Fibroblast of skin of back (primary cell): ENCODE measurements at places on chromosomes 1 and 21.

DNA sequence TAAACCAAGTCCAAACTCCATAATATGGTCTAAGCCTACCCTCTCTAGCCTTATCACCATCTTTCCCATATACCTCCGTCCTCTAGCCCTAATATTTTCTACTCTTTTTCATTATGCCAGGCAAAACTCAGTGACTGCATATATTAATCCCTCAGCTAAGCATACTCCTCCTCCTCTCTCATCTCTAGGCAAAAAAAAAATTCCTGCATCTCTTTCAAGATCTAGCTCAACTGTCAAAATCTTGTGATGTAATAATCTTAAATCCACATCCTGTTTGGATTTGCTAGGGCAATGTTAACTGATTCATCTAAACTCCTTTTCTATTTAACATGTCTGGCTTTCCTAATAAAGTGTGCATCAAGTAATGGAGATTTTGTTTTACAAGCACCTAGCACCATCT lies 20.4 kb downstream of the PRPF38A start:
- peak; percentile 3 for DNase-seq

- DNase-seq, result no peak
Measured at GRCh38 chr1:44941424-44942324, 44.7 kb downstream of the EIF2B3 start.

- no peak for DNase-seq
Measured at GRCh38 chr21:42307106-42307505, 8.1 kb downstream of the TFF3 start.

DNA sequence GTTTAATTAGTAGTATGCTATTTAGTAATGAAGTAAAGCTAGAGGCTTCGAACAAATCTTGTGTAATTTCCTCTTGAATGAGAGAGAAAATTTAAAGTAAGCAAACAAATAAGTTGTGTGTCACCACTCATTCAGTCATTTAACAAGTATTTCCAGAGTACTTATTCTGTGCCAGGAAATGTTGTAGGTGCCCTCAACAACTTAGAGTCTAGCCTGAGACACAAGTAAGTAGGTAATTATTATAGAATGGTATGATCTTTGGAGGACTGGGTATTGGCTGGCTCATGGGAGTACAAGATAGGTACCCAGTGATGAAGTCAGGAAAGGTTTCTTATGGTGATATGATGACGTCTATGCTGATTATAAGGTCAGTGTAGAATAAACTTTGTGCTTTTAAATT lies 17.4 kb upstream of the METTL18 start:
- no peak for DNase-seq

- no peak for DNase-seq
Measured at GRCh38 chr1:30324251-30325084, 398.9 kb downstream of the MATN1 start.

DNA sequence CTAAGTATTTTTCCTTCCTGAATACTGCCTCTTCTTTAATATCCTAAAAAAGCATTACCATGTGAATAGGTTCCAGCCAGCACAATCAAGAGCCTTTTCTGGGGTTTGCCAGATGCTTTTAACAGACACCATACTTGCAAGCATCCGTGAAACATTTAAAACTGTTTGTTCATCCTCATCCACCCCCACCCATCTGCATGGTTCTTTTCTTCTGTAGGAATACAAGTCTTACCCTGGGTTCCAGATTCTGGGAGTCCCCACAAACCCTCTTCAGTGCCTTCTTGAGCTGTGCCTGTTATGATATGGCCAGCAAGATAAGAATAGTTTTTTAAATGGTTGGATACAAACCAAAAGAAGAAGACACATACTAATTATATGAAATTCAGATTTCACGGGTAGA lies 354.9 kb upstream of the PLXNA2 start:
- no peak for DNase-seq

GRCh38 chr1:165799387-165799786 lies 28.0 kb upstream of the UCK2 start:
- DNase-seq, result no peak

GRCh38 chr21:35179990-35180540 lies 131.0 kb upstream of the RUNX1 start:
- DNase-seq, result peak; percentile 81

DNA sequence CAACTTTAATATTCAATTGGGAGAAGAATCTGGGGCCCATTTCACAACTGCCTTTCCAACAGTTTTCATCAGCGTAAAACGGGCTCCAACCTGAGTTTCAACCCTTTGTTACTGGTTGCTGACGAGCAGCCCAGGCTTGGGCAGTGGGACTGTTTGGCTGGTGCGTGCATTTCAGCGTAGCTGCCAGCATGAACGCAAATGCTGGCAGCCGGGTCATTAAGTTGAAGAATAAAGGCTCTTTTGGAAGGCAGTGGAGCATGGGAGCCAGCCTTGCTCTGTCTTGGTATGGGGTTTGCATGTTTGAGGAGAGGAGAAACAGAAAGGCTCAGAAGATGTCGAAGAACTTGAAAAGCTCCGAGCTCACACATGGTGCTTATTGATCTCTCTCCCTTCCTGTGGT lies 40.7 kb downstream of the WDR3 start:
- no peak for DNase-seq

DNA sequence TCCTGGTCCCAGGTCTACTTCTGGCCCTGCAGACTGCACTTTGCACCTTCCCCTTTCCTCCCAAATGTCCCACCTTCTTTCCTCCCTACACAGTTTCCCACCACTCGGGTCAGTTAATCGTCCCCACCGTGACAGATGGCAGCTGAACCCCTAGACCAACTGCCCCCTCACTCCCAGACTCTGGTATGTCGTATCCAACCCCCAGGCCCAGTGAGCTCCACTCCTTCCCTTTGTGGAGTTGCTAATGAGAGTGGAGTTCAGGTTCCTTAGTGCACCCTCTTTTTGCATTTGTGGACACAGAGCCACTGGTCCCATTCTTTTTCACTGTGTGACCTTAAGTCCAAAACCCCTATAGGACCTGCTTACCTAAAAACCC lies 1.8 kb downstream of the MAN1C1 start:
- no peak for DNase-seq

DNA sequence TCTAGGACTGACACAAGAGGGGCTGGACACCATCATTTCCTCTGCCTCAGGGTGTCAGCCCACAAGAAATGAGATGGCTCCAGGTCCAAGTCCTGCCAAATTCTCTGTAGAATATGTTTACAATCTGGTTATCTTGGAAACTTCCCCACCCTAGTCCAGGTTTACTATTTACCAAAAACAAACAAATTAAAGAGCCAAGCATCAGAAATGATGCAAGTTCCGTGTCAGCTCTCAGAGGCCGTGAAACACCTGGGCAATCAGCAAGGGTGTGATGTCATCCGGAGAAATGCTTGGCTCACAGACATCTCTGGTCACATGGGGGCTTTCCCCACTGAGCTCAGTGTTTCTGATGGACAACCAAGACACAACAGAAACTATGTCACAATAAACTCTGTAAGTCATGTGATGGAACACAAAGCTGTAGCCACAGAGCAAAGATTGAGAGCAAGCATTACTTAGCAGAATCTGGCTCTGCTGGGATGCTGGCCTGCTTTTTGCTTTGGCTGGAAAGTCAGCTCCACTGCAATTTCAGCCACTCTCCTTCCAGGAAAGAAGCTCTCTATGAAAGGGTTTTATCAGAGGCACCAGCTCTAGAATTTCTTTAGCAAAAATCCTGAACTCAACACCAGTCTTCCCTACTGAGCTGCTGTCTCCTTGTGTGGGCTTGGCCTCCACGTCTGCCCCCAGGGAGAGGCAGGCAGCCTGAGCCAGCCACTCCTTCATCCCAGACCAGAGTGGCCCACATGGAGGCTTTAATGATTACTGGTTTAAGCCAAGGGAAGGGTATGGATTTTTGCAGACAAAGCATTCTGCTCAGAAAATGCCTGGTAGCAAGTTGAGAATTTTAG lies 55.9 kb downstream of the NENF start:
- no peak for DNase-seq

GRCh38 chr1:80882553-80882952 lies 918.2 kb upstream of the ADGRL2 start:
- DNase-seq, result peak; percentile 58

DNA sequence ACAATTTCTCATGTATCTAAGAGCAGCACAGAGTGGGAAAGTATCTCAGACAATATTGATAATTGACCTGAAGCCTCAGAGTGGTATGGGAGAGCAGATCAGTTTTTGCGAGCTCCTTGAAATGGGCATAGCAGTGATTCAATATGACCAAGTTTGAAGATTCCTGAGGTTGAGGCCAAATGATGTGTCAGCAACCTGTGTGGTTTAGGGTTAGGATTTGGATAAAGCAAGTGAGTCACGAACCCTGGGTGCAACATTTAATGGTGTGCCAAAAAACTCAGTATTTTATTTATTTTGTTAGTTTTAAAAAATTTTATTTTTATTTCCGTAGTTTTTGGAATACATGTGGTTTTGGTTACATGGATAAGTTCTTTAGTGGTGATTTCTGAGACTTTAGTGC lies 92.5 kb upstream of the C21orf91 start:
- DNase-seq, result no peak

- no peak for DNase-seq
Measured at GRCh38 chr21:43866659-43867331, 1.8 kb downstream of the AGPAT3 start.

DNA sequence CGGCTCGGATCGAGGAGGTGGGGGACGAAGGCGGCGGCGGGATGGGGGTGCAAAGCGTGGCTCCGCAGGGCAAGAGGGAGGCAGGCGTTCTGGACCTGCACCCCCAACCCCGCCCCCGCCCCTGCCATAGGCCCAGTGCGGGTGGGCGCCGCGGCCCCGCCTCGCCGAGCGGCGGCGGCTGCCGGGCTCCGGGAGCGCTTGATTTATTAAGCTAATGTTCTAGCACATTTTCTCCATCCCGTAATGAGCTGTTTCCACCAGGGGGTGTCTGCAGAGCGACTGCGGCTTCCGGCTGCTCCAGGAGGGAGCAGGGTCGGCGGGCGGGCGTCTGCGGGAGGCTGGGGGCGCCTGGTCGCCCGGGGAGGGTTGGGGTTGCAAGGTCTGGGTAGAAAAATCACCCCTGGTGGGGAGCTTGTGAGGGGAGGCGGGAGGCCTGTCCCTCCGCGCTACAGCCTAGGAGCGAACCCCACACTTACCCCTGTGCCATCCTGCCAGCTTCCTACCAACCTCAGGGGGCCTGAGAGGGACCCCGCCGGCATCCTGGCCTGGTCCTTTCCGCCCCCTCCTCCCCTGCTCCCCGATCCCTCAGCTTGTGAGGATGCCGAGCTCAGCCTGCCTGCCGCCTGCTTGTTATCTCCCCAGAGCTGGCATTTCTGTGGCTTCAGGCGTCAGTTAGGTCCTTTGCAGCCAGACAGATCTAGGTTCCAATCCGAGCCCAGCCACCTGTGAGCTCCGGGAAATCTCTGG lies 48.5 kb upstream of the ACOT11 start:
- DNase-seq, result peak; percentile 44

- DNase-seq, result peak; percentile 81
Measured at GRCh38 chr1:1344655-1345361, 4.4 kb downstream of the DVL1 start.

GRCh38 chr1:240797050-240797449 lies 185.1 kb upstream of the GREM2 start:
- peak; percentile 18 for DNase-seq

DNA sequence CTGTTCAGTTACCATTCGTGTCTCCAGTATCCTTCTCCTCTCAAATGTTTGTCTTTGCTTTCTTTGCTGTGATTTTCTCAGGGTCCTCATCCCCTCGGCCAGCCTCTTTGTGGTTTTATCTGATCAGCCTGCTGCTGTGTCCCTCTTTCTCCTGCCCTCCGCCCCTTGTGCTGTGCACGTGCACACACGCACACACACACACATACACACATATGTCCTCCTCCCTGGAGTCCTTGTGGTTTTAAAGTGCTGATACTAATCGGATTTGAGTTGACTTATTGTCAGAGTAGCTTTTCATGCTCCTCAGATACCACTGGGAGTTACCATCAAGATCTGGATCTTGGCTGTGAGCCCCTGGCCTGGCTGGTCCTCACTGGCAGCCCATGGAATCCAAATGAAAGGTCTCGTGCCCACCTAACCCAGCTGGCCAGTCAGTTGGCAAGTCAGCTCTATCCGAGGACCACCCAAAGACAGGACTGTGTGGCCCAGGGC lies 34.1 kb downstream of the QSOX1 start:
- no peak for DNase-seq

GRCh38 chr1:30758121-30758688 lies 631 bp upstream of the LAPTM5 start:
- no peak for DNase-seq

DNA sequence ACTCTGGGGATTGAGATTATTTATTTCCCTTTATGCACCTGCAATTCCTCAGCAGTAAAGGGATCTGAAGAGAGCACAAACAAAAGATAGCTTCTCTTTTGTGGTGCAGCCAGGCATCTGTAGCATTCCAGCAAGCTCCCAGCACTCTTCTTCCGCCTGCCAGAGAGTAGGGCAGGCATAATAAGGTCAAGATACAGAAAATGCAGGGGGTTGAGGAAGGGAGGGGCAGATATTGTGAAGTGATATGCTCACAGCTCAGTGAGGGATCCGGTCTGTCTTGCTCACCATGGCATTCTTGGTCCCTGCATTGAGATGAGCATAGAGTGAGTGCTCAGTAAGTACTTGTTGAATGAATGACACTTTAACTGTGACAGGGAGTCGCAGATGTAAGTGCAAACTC lies 23.9 kb downstream of the FASLG start:
- peak; percentile 28 for DNase-seq

DNA sequence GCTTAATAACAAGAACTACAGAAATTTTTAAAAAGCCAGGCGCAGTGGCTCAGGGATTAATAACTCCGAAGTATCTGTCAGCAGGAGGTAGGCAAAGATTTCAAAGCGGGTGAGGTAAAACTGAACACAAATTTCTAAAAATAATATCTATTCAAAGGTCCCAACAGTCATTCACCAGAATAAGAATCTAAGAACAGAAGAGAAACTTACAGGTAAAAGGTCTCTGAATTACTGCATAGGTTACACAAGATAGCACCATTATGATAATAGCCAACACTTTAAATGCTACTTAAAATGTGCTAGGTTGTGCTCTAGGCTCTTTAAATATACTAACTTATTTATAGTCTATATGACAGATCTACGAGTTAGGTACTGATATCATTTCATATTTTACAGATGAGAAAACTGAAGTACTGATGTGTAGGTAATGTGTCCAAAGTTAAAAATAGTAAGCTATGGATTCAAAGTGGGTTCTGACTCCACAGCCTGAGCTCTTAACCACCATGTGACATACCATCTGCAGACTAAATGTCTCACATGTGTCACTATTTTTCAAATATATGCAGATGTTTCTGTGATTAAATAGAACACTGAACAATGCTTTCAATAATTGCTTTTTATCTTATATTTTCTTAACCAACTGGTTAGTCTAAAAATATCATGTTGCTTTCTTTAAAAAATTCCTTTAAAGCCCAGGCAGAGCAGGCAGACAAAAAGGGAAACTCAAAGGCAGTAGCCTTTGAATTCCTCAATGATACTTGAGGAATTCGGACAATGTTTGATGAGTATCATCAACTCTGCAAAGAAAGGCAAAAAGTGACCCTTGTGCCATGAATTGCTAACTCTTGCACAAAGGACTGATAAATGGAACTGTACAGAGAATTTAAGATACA lies 80.5 kb upstream of the TTC39A start:
- peak; percentile 88 for DNase-seq

- peak; percentile 74 for DNase-seq
Measured at GRCh38 chr1:118136187-118136941, 48.7 kb downstream of the SPAG17 start.

- DNase-seq, result peak; percentile 26
Measured at GRCh38 chr1:206508956-206509355, 1.6 kb downstream of the RASSF5 start.

- no peak for DNase-seq
Measured at GRCh38 chr21:30625449-30626165, 5.2 kb downstream of the KRTAP20-4 start.
